Endodermal cell (in vitro differentiated cells): ENCODE measurements at places on chromosomes 11 and 22. TPM values are rescaled to one million over a fixed set of nuclear protein-coding genes. Genes with fewer than 3 reads are reported as not detected.

The NOL12 gene
- 3.2 to 27.7 TPM (median 26.8 TPM) in 3 replicates for total RNA-seq

The MS4A6E gene
- not detected in 3 replicates for total RNA-seq

The DYNC2H1 gene
- total RNA-seq, result 15.7 and 21.1 TPM in 2 replicates

The USP35 gene
- 8.6 and 8.9 TPM in 2 replicates for total RNA-seq

DNA sequence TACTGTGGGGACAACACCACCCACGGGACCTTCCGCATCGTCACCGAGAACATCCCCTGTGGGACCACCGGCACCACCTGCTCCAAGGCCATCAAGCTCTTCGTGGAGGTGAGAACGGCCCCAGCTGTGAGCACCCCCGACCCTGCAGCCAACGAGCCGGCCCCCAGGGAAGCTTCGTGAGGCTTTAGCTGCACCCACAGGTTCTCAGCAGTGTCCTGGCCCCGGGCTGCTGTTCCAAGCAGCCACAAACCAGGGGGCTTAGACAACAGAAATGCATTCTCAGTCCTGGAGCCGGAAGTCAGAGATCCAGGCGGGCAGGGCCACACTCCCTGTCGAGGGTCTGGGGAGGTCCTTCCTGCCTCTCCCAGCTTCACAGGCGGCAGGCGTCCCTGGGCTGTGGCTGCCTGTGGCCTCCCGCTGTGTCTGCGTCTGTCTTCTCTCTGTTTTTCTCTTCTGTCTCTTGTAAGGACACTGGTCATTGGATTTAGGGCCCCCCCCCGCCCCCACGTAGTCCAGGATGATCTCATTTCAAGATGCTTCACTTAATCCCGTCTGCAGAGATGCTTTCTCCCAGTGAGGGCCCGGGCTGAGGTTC, 12.5 kb downstream of the MUC5B start:
- DNase-seq, result peak; percentile 49

GRCh38 chr11:61797263-61797944, 4.7 kb downstream of the FEN1 start:
- DNase-seq, result peak; percentile 87

- no peak for DNase-seq
Observed at GRCh38 chr11:12237381-12237784, 127.0 kb downstream of the MICAL2 start.

GRCh38 chr11:83982825-83983224, 696.7 kb upstream of the CCDC90B start:
- DNase-seq, result no peak
